ENCODE measurements at places on chromosomes 5 and 9.

- DNase-seq, result peak; percentile 96
Measured at GRCh38 chr5:139635606-139636206, 12.4 kb upstream of the CXXC5 start.

DNA sequence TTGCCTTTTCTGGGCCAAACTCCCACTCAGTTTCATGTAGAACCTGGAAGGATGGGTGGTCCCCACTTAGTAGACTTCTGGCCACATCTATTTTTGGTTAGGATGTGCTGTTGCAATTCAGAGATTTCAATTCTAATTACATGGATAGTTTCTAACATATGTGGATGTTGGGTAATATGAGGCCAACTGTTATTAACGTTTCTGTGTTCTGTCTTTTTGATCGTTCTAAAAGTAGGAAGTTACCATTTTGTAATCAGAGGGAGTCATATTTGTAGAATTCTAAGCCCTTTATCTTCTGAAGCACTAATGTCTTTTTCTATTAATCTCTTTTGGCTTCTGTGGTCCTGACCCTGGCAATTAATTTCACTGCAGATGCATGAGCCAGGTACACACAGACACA, 141.6 kb upstream of the SPEF2 start:
- no peak for DNase-seq

- no peak for DNase-seq
Measured at GRCh38 chr9:8815931-8816330, 1016.4 kb upstream of the DMAC1 start.

DNA sequence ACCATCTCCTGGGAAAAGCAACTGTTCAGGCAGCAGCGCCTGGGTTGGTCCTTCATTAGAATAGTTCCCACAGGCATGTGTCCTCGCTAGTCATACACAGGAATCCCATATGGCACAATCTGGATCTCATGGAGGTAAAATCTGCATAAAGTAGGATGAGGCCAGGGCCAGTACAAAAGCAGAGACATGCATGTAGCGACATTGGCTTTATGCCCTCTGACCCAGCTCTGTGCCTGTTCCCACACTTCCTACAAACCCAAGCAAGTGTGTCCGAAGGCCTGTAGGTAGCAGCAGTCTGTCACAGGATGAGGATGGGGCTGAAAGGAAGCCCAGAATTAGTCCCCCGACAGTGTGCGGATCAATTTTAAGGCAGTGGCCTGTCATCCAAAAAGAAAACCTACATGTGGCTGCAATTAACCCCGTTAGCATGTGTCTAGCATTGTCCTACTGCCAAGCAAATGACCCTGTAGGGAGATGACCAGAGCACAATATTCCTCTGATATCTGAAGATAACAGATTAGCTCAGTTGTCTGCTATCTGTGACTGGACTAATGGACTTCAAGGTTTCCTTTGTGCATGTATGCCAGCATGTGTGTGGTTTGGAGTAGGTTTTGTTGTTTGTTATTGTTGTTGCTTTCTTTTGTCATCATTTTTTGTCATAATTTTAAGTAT, 178.8 kb downstream of the TMEM161B start:
- no peak for DNase-seq

DNA sequence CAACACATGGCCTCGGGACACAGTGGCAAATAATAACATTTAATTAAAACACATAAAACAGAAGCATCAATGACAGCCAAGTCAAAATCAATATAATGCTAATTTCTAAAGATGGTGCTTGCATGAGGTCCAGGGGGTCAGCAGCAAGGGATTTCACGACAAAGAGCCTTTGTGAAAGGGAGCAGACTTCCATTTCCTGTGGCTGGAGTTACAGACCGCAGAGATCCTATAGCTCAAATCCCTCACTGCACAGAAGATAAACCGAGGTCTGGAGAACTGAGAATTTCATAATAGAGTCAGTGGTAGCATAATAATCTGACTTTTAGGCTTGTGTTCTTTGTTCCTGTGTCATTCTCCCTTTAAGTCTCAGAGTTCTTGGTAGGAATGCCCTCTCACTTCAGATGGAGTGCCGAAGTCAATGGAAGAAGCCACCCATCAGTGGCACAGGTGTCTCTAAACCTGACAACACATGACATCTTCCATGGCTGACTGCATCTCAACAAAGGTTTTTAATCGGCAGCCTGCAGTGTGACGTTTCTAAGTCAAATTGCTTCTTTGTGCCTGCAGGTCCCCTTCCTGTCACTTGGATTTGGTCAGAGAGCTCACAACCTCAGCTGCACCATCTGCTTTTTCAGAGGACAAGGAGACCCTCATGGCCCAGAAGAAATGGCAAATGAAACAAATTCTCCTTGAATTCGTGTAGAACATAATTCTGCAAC, 67.4 kb downstream of the CARTPT start:
- DNase-seq, result peak; percentile 22

DNA sequence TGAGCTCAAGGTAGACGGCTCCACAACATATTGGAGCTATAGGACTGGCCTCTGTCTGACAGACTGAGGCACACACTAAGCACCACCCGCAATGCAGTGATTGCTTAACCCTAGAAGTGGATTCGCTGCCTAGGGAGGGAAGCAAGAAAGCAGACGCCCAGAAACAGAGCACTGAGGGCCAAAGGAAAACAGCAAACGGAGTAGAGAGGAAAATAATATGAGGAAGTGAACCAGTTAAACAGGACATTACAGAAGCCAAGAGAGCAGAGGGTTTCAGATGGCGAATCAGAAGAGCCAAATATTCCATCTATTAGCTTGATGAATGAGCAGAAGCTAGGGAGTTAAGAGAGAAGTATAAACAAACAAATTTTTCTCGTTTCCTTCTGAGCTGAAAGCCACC, 139.2 kb upstream of the LHFPL2 start:
- no peak for DNase-seq

DNA sequence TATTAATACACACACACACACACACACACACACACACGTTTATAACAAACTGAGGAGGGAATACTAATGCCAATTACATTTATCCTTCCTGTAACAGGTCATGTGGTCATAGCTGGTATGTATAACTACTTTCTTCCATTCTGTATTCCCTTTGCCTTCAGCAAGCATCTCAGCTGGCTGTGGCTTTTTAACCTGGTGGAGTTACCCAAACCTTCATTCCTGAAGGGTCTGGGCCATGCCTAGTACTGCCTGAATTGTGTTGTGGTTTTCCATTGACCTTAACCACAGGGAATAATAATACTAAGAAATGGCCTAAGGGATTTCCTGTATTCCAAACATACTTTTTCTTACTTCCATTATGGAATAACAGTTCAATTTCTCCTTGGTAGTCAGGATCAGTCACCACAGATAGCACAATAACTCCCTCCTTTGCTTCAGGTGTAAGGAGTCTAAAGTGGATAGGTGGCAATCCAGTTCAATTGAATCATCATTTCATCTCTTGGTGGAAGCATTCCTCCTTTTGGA, 222.2 kb upstream of the MEF2C start:
- DNase-seq, result no peak

DNA sequence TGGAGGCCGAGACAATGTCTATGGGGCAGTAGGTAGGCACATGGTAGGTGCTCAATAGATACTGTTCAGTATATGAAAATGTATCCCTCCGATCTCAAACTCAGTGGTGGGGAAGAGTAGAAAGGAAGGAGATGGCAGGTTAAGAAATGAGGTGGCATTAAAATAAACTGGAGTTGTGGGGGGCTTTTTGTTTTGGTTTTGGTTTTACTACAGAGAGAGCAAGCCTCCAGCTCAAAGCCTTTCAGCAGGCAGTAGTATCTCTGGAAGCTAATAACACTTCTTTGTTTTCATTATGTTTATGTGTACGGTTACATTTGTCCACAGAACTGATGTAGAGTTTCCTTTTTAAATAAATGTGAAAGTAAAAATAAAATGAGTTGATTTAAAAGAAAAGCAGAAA, 8.6 kb downstream of the MFAP3 start:
- DNase-seq, result no peak

- DNase-seq, result no peak
Measured at GRCh38 chr5:131791866-131792265, 5.0 kb downstream of the FNIP1 start.

- DNase-seq, result no peak
Measured at GRCh38 chr9:73753171-73753570, 601.5 kb downstream of the ANXA1 start.

DNA sequence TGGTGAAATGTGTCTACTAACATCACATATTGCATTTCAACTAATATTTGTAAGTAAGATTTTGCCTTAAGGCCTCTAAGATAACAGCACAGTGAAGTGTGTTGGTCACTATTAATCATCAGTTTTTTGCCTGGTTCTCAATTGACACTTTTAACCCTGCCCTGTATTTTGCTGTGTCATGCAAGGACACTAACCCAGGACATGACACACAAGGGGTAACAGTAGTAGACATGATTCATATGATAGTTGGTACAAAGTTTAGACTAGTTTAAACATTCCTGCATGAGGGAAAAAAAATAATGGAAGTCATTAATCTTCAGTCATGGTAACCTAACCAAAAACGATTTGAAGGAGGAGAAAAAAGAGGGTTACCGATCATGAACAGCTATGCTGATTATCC, 207.0 kb downstream of the DEPDC1B start:
- DNase-seq, result no peak

GRCh38 chr9:6113312-6113711, 97.9 kb upstream of the RANBP6 start:
- DNase-seq, result no peak

Data from SJCRH30 (cell line).